ENCODE measurements at places on chromosomes 13 and 19.

GRCh38 chr13:73599232-73600128, 534.7 kb downstream of the KLF12 start:
- DNase-seq: no peak

GRCh38 chr13:98505217-98505616, 71.7 kb downstream of the STK24 start:
- DNase-seq: no peak

DNA sequence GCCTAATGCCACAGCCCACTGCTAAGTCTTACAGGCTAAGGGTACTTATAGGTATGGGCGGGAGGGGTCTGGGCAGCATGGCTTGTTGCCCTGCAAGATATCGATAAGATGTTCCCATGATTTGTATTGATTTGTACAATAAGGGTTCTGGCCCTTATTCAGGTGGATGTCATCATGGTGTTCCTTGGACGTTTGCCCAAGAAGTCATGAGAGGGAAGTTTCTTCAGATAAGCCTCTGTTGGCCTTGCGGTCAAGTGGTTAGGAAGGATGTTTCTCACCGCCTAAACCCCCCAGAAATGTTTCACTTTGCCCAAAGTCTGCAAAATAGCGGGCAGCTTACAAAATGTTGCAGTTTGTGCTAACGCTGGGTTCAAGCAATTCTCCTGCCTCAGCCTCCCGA, 7.3 kb downstream of the PARP4 start:
- no peak for DNase-seq

DNA sequence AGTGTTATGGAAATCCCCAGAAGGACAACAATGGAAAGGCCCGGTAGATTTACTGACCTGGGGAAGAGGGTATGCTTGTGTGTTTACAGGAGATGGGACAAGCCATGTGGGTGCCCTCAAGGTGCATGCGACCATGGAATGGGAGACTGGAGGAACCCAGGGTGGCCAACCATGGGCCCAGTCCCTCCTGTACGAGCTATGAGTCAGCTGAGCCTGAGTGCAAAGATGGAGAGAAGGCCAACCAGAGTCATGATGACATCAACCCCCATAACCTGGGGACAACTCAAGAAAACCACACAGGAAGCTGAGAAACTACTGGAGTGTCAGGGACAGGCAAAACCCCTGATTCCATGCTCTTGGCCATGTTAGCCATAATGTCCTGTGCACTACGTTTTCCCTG, 7.8 kb downstream of the ZNF350 start:
- no peak for DNase-seq

DNA sequence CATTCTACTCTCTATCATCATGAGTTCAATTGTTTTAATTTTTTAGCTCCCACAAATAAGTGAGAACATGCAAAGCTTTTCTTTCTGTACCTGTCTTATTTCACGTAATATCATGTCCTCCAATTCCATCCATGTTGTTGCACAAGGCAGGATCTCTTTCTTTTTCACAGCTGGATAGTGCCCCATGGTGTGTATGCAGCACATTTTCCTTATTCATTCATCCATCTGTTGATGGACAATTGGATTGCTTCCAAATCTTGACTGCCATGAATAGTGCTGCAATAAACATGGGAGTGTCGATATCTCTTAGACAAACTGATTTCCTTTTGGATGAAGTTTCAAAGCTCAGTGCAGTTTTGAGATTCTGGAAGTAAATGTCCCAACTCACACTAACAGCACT, 326.9 kb downstream of the FGF9 start:
- no peak for DNase-seq

DNA sequence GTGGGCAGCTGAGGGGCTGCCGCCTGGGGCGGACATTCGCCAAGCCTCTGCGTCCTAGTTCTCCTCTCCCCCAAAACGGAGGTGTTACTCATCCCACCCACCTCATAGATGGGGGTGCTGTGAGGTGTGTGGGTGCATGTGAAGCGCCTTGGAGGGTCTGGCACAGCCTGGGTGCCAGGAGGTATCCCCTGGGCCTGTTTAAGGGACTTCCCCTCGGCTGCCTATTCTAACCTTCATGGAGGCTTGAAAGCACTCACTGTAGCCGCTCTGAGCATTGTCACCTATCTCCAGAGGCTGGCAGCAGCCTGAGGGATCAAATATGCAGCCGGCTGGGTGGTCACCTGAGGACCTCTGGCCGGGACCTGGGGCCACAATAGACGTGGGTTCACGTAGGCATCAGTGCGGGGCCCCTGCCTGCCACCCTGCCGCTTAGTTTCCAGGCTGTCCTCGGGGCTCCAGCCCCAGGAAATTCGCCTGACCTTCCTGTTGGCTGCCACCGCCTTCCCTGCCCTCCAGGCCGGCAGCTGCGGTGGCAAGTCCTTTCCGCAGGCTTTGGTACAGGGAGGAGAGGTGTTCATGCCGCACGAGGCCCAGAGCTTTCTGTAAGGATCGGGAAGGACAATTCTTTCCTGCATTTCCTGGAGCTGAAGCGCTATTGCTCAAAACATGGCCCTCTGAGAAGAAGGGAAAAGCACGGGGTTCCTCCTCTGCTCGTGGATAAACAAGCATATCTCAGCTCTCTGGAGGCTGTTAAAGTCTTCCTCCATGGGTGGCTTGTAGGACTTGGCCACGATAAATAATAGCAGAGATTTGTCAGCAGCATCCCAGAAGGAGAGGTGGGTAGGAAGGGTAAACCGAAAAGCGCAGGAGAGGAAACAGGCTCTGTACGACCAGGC, 4.6 kb downstream of the COL4A2 start:
- no peak for DNase-seq

DNA sequence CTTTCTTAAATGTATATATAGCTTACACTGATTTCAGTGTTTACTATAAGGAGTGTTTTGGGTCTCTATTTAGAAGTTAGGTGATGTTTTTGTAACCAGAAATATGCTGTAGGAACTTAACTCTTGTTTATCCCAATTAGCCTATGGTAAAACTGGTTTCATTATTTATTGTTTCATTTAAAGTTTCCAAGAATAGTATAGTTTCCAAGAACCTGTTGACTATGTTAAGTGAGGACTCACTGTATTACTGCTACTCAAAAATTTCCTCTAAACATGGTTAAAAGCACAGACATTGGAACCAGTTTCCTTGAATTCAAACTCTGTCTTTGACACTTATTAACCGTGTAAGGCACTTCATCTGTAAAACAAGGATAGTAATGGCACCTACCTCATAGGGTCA, 187.4 kb downstream of the RGCC start:
- DNase-seq: no peak

DNA sequence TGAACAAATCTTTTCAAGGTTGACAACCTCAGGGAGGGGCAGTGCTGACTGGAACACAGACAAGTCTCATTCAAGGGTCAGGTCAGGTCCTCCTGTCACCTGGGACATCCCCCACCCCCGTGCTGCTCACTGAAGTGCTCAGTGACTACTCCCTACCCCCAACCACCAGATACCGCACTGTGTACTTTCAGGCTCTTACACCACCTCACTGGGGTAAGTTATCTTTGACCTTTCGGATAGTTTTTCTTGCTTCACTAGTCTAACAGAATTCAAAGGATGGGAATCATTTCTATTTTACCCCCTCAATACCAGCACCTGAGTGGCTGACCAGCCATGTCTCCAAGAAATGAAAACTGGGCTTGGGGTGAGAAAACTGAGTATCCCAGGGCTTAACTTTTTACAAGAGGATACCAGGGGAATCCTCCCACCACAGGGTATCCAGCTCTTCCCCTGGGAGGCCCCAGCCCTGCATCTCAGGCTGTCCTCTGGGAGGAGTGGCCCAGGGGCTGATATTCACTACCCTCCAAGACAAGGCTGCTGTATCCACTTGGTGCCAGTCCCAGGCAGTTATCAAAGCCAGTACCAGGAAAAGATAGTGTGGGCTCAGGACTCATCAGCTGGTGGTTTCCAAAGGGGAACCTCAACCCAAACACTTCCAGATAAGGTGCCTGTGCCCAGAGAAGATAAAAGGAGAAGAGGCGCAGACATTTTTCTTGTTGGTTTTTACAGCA, 2.1 kb downstream of the ZNF563 start:
- no peak for DNase-seq

GRCh38 chr13:30731361-30732045, 3.8 kb upstream of the ALOX5AP start:
- no peak for DNase-seq

DNA sequence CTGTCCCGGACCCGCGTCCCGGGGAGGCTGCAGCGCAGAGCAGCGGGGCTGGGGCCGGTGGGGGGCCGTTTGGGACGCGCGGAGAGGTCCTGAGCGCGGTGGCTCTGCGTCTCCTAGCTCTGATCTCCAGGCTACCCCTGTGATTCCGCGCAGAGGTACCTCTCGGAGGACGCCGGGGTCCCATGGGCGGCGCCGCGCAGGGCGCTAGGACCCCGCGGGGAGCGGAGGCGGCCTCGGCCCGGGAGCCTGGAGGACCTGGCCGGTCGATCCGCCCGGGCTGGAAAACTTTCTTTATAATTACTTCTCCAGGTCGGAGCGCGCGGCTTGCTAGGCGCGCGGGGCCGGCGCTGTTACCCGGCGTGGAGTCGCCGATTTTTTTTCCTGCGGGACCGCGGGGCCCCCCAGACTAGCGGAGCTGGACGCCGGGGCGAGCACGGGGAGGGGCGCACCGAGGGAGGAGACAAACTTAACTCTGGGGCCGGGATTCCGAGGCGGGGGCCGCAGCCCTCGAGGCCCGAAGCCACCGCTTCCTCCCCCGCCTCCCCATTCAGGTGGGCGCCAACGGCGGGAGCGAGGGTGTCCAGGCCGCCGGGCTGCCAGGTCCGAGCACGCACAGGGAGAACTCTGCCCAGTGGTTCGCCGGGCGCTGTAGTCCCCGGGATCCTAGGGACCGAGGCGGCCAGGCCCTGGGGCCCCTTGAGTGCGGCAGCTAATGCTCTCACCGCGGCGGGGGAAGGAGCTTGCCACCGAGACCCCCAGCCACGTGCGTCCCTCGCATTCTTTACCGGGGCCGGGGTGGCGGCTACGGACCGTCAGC, 848 bp upstream of the CEBPA start:
- no peak for DNase-seq

- no peak for DNase-seq
These were observed 18.3 kb downstream of the CCDC97 start for GRCh38 chr19:41328157-41328841.

DNA sequence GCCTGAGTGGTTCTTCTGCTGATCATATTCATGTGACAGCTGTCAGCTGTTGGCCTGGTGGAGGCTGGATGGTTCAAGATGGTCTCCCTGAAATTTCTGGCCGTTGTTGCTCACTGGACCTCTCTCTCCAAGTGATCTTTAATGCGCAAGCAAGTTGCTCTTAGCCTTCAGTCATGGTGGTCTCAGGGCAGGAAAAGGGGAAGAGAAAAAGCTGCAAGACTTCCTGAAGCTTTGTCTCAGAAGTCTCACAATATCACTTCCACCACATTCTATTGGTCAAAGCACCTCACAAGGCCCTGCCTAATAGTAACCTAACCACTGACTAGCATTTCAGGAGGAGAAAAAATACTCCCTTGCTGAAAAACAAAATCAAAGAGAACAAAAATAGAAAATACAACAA, 1.6 kb upstream of the ZNF567 start:
- DNase-seq: no peak

DNA sequence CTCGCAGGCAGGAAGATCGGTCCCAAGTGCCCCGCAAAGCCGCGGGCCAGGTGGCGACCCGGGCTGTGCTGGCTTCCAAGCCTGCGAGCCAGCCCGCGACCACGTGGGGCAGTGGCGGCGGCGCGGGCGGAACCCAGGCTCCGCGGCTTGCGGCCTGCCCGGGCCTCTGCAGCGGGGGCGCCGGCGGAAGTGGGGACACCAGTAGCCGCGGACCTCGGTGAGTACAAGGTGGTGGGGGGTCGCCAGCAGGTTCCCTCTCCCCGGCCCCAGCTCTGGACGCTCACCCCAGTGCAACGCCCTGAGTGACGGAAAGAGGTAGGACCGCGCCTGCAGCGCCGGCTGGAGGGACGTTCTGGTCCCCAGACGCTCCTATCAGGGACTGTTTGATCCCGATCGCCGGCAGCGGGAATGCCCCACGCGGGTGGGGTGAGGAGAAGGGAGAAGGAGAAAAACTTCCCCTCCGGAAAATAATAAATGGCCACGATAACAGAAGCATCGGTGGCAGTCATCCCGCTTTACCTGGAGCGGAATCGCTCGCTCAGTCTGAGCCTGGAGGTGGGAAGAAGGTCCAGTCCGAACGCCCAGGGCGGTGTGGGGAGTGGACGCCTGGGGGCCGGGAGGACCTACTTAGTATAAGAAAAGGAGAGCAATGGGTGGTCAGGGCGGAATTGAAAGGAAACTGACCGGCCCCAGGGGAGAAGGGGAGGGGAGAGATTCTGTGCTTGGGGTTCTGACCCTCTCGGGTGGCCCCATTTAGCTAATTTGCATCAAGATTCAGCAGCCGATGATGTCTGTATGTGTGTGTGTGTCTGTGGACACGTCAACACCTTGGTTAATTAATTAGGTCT, at the start of gene GEMIN7:
GEMIN7 (plus strand) TSS at position 198 of the 848 bp plus-strand sequence. CDS start 10,855 bp downstream, outside the sequence.
- no peak for DNase-seq

DNA sequence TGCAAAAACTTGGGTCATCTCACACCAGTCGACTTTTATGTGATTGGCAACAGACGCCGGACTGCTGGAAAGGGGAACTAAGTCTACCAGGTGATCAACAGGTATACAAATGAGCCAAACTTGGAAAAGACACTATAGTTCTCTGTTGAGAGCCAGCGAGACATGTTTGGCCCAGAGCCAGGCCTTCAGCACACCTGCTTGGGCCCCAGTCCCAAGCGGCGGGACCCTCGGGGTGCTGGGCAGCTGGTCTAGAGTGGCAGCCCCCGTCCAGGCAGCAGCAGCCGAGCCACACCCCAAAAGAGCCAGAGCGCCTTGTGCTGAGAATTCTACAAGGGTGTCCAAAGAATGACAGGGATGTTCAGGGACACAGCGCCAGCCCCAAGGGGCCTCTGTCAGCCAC, 28.0 kb downstream of the NAXD start:
- DNase-seq: no peak

- DNase-seq: no peak
These were observed 4.3 kb downstream of the NANOS3 start for GRCh38 chr19:13881251-13881691.

DNA sequence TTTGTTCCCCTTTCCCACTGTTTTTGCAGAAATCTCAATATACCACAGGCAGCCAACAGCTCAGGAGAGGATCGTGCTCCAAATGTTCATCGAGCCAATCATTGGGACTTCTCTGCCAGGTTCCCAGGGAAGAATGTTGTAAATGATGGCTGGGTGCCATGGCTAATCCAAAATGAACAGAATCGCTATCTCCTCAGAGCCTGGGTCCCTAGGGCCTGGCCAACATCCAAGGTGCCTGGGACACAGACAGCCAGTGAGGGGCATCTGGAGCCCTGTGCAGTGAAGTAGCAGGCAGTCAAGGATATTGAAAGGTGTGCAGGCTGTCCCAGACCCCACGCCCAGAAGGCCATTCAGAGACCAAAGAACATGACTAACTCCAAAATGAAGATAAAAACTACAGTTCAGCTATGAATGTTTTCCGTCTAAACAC, 37.8 kb downstream of the BRD4 start:
- no peak for DNase-seq

- DNase-seq: no peak
These were observed 500.9 kb downstream of the MYO16 start for GRCh38 chr13:109130093-109130835.

- no peak for DNase-seq
These were observed 6.2 kb downstream of the WASF3 start for GRCh38 chr13:26563713-26564112.

Measured in globus pallidus (tissue), 1 donor.